ENCODE measurements at places on chromosomes 5 and 9.

GRCh38 chr5:6949230-6949629, 236.0 kb downstream of the TENT4A start:
- no peak for DNase-seq

GRCh38 chr9:78566948-78567675, 270.2 kb downstream of the PSAT1 start:
- DNase-seq, result no peak

GRCh38 chr9:32524892-32525708, 896 bp downstream of the RIGI start:
- DNase-seq, result no peak

- peak; percentile 19 for DNase-seq
Observed at GRCh38 chr9:134895908-134896833, 15.6 kb downstream of the FCN2 start.

DNA sequence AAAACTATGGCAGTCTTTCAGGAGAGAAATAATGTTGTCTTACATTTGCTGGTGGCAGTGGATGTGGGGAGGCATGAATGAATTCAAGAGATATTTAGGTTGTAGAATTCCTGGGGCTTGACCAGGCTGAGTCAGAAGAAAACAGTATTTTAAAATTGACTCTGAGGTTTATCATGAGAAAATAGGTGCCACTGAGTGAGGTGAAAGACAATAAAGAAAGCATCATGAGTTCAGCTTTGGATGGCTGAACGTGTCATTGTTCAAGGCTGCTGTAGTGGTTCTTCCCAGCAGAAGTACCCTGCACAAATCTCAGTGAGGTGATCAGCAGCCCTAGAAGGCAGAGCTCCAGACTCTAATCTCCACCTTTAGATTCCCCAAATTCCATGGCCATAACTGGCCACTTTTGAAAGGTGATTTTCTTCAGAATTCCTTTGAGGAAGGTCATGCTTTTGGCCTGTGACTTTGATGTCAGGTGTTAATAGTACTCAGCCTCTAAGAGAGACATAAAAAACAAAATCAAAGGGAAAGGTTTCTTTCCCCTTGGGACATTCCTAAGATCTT, 395.4 kb downstream of the NTRK2 start:
- DNase-seq, result no peak

DNA sequence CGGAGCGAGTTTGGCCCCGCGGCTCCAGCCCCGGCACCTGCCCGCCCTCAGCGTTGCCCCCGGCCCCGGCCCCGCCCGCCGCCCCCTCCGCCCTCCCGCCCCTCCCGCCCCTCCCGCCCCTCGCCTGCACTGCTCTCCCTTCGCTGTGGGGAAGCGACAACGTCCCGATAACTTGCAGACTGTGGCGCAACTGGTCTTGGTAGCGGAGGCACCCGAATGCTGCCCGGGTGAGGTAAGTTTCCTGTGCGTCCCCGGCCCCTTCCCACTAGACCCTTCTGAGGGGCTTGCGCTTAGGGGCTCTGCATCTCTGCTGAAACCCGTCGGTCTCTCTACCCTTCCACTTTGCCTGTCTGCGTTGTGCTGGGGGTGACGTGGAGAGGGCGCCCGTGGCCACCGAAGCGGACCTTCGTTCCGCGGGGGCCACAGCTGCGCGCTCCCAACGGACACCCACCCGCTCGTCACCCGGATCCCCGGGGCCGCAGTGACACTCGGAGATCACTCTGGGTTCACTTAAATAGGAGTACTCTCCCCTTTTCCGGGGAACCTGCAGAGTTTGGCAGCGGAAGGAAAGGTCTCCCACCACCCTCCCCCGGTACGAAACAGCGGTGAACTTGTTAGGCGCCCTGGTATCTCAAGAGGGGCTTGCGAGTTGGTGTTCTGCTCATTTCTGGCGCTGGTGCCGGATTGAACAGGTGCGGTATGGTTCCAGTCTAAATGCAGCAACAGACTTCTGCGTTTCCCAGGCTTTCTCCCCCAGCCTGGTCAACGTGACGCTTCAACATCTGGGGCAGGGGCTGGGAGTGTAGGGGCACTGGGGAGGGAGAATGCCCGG, 707 bp downstream of the PIP5K1B start:
- DNase-seq, result no peak

DNA sequence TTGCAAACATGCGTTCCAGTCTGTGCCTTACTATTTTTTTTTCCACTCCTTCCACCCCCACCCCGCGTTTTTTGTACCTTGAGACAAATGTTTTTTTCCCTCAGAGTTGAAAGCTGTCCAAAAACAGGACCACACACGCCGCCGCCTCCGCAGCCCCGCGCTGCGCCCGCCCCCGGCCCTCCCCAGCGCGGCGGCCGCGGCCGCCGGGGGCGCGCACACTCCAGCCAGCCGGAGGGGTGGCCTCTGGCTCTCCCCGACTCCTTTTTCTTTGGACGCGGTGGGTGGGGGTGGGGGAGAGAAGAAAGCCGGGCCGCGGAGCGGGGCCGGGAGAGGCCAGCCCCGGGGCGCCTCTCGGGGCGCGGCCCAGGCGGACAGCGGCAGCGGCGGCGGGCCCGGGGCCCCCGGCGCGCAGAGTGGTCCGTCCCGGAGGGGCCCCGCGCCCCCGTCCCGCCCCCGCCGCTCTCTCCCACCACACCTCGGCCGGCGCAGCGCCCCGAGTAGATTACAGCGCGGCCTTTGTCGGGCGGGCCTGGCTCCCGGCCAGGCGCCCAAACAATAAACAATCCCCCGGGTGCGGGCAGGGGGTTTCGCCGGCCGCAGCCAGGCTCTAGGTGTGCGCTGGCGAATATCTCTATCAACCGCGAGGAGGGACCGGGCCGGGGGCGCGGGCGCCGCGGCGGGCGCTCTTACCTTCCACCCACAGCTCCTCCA, 10.9 kb downstream of the PTCH1 start:
- no peak for DNase-seq

GRCh38 chr9:78218890-78219289, 17.0 kb upstream of the CEP78 start:
- no peak for DNase-seq

- DNase-seq, result no peak
Observed at GRCh38 chr5:180592176-180592575, 877 bp upstream of the SCGB3A1 start.

DNA sequence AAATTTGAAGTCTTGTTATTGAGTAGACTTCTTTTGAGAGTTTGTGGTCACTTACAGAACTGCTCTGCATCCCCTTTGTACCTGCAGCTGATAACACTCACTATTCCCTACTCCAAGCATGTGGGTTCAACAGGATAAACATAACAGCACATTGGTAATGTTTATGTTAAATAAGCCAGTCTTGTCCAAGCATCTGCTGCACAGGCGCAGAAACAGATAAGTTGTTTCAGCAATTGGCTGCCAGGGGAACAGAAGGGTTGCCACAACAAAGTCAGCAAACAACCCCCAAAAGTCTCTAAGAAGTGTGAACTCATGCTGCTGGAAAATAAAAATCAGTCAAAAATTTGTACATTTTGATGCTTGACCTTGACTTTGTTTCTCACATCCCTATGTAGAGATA, 174.6 kb downstream of the GDNF start:
- no peak for DNase-seq

GRCh38 chr9:89792189-89793123, 187.6 kb downstream of the GADD45G start:
- DNase-seq, result no peak

- no peak for DNase-seq
Observed at GRCh38 chr5:19927919-19928318, 60.1 kb downstream of the CDH18 start.

- peak; percentile 19 for DNase-seq
Observed at GRCh38 chr9:130072515-130073235, 19.0 kb downstream of the GPR107 start.

- no peak for DNase-seq
Observed at GRCh38 chr5:144691936-144692335, 521.3 kb downstream of the KCTD16 start.

DNA sequence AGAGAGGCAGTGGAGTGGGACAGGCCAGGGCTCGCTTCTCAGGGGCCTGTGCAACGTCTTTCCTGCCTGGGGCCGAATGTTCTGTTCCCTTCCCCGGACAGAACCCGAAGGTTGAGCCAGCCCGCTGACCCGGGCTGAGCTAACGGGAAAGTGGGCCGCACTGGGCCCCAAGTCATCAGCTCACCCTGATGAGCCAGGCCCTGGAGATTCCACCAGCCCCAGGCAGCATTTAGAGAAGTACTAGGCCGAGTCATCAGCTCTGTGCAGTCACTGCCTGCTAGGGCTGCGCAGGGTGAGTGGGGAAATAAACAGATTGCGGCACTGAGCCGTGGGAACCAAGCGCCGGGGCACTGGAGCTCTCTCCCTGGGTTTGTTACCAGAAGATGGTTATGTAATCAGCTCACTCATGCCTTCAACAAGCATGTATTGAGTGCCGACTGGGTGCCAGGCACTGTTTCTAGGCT, 29.1 kb upstream of the DUSP1 start:
- peak; percentile 35 for DNase-seq

GRCh38 chr5:173800340-173800739, 87.8 kb upstream of the CPEB4 start:
- no peak for DNase-seq

DNA sequence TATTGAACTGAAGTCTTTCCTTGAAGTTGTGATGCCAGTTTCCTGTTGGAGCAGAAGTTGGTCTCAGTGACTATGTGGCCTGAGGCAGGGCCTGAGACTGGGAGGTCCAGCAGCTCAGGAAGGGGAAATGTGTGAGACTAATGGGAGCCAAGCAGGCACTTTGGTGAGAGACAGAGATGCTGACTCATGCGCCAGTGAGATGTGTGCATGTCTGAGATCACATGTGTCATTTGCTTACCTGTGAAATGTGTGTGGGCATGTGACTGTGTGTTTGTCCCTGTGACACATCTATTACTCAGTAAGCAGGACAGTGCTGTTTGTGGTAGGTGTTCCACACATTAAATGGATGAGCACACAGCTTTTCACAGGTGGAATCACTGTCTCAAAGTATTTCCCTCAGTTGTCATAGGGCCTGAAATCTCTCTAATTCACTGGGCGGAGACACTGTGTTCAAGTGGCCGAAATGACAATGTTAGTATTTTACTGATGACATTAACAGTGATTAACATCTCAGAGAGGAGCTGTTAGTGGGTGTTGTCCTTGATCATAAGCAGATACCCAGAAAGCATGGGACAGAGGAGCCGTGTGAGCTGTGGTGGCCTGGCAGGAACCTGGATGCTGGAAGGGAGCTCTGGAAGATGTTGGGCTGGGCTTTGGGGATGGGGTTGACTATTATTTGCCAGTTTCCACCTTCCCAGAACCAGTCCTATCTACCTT, 7.4 kb downstream of the NPR2 start:
- peak; percentile 13 for DNase-seq

DNA sequence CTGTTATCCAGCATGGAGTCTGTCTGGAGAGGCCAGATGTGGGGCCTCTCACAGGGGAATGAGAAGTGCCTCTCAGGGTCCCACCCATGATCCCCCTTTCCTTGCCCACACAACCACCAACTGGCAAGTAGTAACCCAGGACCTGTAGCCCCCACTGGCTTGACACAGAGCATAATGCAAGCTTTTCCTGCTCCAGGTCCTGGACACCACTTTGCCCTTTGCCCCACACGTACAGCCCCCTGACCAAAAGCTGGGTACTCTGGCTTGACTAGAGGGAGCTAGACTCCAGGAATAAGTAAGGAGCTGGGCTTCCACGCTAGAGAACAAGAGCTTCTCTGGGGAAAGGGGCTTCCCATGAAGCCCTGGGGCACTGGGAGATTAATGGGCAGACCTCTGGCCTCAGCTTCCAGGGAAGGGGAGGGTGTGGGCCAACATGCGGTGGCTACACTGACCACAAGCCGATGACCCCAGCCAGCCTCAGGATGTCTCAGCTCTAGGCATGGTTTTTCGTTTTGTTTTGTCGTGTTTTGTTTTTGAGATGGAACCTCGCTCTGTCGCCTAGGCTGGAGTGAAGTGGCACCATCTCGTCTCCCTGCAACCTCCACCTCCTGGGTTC, 109.5 kb downstream of the C9orf50 start:
- no peak for DNase-seq

DNA sequence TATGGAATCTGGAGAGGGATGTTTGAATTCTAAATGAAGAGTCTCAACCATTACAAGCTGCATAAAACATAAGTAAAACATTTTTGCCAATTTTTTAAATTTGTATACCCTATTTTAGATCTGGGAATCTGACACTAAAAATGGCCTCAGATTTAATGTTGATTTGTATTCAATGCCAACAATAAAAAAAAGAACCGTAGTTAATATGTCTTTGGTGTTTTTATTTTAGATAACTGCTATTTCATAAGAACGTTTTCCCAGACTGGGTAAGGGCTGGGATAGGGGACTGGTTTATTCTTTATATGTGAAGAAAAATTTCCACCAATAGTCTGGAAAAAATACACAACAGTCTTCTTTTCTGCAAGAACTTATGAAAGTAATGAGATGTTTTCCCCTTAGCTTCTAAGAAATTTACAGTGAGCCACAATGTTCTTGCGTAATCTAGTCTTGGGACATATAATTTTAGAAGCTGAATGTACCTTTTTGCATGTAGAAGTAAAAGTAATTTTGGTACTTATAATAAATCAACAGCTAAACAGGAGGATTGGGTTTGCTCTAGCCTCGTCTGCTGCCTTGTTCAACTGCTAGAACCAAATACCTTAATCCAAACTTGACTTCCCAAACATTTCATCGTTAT, 244.6 kb upstream of the EFNA5 start:
- DNase-seq, result no peak

DNA sequence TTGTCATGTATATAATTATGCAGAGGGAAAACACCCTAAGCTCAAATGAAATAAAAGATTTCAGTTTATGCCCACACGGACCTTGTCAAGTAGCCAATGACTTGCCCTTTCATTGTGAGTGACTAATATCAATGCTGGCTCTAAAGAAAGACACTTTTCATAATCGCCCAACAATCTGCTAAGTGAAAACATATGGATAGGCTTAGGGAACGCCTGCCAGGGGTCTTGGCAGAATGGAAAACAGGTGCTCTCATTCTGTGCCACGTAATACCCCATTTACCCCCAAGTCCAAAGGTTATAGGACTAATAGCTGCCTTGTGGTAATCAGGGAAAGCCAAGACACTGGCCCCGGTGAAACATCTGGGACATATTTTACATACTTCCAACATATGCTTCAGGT, 157.7 kb downstream of the SLF1 start:
- no peak for DNase-seq

GRCh38 chr5:19928562-19929421, 59.2 kb downstream of the CDH18 start:
- DNase-seq, result peak; percentile 46

DNA sequence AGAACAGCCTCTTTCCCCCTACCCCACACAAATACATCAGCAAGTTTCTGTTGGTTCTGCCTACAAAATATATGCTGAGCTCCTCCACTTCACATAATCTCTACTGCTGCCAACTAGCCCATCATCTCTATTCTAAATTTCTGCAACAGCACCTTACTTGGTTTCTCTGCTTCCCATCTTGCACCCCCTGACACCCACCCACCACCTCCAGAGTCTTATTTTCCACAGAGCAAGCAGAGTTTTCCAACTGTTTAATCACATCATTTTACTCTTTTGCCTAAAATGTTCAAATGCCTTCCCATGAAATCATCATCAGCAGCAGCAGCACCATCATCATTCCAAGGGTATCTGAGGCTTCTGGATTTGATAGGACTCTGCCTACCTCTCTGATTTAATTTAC, 295.7 kb downstream of the CTNND2 start:
- DNase-seq, result no peak

- no peak for DNase-seq
Observed at GRCh38 chr5:118518720-118519119, 469.6 kb downstream of the DTWD2 start.

- DNase-seq, result no peak
Observed at GRCh38 chr5:164962329-164962961, 1457.0 kb downstream of the MAT2B start.

Measured in amniotic stem cell (primary cell).